CD4-positive, alpha-beta T cell (primary cell): ENCODE measurements at places on chromosomes 13 and 19.

DNA sequence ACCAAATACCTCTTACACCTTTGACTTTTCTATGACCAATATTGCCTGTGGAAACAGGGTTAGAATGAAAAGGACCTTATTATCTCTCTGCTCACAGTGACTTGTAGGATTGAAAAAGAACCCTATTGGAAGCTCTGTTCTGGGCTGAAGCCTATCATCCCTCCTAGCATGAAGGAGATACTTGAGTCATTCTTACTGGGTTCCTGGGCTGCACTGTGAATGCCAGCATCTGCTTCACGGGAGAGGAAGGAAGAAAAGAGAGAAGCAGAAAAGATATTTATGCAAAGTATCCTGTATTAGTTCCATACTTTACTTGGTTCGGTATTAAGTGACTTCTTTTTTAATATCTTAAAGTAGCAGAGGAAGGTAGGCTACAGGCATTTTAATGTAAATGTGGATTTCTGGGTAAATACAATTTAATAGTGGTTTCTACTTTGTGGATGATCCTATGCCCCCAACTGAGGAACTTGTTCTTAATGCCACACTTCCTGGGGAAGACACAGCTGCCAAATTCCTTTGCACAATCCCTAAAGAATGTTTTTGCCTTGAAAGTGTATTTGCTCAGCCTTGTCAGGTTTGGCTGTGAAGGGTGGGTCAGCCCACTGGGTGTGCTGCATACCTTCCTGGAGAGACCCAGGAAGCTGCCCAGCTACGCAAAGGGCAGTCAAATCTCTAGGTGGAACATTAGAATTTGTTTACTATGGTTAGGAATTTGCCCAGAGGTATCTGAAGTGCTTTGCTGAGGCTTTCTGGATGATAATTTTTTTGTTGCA is 13.7 kb upstream of the SCEL start:
- no peak for DNase-seq

DNA sequence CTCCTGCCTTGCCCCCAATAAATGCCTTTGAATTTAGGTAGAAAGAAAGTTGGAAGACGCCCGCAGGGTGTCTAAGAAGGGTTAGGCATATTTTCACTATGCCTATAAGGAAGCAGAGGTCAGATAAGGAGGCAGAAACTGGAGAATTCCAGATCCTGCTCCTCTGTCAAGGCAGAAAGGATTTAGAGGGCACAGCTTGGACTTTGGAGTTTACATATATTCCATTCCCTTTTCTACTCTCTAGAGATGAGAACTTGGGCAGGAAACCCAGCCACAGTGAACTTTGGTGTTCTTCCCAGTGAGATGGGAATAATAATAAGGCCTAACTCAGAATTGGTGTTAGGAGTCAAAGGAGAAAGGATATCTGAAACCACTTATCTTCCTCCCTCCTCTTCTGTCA is 37.4 kb downstream of the CCNE1 start:
- no peak for DNase-seq

GRCh38 chr19:55643003-55643886 is at the start of gene ZNF581:
ZNF581 (plus strand) TSS chr19:55643649; CDS start chr19:55644572, 923 bp downstream.
- peak; percentile 73 for DNase-seq

GRCh38 chr13:107867701-107868661 is 347.4 kb downstream of the LIG4 start:
- no peak for DNase-seq

DNA sequence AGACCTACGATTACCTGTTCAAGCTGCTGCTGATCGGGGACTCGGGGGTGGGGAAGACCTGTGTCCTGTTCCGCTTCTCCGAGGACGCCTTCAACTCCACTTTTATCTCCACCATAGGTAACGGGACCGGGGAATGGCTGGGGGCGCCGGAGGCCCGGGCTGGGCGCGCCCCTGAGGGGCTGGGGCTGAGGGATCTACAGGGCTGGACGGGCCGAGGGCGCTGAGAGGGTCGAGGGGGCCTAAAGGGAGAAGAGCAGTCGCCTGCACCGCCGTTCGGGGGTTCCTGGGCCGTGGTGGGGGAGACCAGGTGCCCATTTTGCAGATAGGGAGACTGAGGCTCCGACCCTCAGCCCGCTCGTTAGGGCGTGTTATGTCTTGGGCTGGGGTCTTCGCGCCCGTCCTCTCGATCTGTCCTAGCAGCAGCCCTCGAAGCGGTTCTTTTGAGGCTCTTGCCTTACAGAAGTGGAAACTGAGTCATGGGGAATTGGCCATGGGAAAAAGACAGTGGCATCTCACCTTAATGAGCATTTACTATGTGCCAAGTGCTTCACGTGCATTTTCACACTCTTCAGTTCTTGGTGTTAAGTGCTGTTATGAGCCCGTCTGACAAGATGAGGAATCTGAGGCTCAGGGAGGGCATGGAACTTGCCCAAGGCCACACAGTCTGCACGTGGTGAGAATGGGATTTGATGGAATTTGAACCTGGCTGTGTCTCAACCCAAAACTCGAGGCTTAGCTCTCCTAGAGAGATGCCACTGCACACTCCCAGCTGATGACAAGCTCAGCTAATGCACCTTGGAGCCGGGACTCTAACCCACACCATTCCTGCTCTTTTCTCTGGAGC is 442 bp downstream of the RAB8A start:
- DNase-seq: no peak

GRCh38 chr19:6020166-6020882 is 42.4 kb upstream of the RANBP3 start:
- DNase-seq: no peak

DNA sequence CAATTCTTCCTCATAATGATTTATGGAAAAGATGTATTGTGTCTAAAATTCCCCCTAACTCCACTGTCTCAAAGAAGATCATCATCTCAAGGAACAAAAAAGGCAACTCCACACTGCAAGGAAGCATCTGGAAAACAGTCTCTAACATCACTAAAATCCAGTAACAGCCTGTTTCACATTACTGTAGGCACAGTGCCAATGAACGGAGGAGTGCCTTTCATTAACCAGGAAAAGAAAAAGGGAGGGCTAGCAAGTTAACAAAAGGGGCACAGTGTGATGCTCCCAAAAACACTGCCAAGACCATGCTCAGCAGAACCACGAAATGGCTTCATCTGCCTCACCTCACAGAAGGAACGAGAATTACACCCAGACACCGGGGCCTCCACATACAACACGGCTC is 8.5 kb downstream of the TMTC4 start:
- no peak for DNase-seq

DNA sequence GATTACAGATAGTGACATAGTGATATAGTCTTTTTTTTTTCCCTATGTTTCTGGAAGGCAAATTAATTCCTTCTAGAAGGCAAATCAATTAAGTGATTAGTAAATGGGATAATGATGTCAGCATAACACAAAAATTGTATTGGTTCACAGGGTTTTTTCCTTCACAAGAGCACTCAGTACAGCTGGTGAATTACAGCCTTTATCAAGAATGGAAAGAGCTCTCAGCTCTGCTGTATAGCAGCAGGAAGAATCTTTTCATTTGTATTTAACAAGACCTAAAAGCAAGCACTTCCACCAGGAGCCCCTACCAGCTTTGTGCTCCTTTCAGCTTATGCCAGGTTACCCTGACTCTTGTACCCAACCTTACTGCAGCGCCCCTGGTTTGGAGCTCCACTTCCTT is 90.8 kb downstream of the SERP2 start:
- no peak for DNase-seq

DNA sequence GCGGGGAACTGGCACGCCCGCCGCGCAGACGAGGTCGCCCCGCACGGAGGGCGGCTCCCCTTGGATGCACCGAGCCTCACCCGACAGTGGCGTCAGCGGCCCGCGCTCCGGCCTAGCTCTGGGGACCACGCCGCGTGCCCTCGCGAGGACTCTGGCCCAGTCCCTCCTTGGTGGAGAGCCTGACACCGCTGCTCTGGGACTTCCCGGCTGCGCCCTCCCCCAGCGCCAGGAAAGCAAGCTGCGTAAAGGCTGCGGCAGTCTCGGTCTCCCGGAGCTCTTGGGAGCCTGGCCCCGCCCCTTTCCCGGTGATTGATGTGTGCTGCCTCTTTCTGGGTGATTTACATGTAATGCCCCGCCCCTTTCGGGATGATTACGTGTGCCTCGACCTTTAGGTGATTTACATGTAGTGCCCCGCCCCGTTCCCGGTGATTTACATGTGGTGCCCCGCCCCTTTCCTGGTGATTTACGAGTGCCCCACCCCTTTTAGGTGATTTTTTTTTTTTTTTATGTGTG is at the start of gene LENG9:
Gene LENG9 (minus strand): TSS at position 248 of the 513 bp plus-strand sequence. CDS start 252 bp downstream, outside the sequence.
- peak; percentile 90 for DNase-seq

- no peak for DNase-seq
Measured at GRCh38 chr13:80359778-80360452, 19.0 kb upstream of the SPRY2 start.

DNA sequence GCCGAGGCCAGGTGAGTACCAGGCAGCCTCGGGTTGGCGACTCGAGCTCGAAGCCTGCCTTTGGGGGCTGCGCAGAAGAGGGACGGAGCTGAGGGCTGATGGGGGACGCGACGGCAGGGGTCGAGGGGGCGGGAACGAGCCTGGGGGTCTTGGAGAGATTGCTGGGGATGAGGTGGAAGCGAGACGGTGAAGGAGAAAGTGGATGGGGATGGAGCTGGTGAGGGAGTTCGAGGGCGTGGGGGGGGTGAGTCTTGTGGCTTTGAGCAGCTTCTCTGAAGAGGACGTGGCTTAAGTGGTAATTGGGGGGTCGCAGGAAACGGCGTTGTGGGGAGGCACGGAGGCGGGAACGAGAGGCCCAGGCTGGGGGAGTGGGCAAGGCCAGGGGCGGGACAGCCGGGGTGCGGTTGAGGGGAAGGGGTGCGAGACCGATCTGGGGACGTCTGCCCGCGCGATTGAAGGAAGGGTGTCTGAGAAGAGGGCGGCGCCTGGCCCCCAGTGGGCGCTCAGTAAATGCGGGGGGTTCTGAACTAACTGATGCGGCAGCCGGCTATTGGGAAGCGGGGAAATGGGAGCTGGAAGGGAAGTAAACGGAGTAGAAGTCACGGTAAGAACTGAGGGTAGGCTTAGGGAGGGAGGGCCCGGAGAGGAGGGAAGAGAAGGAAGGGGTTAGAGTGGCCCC is 426 bp downstream of the MYO9B start:
- peak; percentile 62 for DNase-seq

DNA sequence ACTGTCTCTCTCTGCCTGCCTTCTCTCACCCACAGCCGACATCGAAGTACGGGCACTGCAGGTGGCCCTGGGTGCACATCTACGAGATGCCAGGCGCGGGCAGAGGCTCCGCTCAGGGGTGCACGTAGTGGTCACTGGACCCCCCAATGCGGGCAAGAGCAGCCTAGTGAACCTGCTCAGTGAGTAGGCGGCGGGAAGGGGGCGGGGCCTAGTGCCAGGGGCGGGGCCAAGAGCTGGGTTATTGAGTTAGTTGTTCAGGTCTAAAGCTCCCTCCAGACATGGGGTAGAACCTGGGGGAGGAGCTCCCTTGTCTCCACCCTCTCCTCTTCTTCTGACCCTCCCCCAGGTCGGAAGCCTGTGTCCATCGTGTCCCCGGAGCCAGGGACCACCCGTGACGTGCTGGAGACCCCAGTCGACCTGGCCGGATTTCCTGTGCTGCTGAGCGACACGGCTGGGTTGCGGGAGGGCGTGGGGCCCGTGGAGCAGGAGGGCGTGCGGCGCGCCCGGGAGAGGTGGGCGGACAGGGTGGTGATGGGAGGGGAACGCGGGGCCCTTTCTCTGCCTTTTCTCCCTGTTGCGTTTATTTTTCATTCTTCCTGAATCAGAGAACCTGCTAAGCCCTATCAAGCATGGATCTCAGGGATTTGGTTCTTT is 1.9 kb downstream of the GTPBP3 start:
- peak; percentile 27 for DNase-seq

DNA sequence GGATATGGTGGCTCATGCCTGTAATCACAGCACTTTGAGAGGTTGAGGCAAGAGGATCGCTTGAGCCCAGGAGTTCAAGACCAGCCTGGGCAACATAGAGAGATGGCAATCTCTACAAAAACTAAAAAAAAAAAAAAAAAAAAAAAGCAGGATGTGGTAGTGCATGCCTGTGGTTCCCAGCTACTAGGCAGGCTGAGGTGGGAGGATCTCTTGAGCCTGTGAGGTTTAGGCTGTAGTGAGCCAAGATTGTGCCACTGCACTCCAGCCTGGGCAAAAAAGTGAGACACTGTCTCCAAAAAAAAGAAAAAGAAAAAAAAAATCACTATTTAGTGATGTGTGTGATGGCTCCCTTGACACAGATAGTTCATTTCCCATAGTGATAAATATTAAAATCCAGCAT is 365.0 kb upstream of the NBEA start:
- no peak for DNase-seq

- no peak for DNase-seq
Measured at GRCh38 chr19:43699506-43700394, 16.1 kb upstream of the IRGC start.

- peak; percentile 23 for DNase-seq
Measured at GRCh38 chr19:48271531-48272151, 1.8 kb downstream of the ZNF114 start.

DNA sequence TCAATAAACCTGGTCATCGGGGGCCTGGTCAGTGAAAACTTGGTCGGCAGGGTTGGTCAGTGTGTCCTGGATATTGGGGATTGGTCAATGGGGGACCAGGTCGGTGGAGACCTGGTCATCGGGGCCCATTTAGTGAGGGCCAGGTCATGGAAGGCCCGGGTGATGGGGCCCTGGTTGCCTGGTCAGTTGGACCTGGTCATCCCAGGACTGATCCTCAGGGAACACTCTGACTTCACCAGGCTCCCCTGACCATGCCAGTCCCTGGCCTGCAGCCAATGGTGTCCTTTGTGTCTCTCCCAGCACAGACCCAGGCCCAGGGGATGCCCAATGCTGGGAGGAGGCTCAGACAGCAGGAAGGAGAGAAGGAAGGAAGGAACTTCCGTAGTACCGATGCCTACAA is 42.1 kb upstream of the TPM4 start:
- no peak for DNase-seq

GRCh38 chr13:60700994-60701393 is 304.0 kb downstream of the TDRD3 start:
- DNase-seq: no peak

DNA sequence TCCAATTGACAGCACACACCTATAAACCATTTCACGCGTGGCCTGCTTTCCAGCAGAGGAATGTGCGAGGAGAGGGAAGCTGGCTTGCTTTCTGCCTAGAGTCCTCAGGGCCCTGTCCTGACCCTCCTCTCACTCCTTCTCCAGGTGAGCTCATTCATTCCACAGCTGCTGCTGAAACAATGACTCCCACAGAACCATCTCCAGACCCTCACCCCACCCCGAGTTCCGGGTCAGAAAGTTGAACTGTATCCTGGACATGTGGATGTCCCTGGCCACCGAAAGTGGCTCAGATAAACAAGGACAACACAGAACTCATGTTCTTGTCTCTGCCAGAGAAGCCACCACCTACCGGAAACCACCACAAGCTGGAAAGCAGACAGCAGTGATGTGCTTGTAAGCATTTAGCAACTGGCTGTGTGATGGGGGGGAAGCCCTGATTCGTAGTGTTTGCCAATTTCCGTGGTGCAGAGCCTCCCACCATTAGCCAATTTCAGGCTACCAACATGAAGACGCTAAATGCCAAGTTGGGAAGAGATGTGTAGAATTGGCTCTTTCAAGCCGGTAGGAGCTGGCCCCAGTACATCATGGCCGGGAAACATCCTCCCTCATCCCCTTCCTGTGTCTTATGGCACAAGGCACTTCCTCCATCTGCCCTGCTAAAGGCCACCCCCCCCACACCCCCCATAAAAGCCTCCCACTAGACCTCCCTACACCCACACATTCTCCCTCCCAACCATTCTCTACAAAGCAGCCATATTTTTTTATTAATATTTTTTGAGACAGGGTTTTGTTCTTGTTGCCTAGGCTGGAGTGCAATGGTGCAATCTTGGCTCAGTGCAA is 5.0 kb downstream of the SYCE2 start:
- peak; percentile 53 for DNase-seq
